ENCODE measurements at places on chromosomes 7 and 10.

- DNase-seq, result no peak
Observed at GRCh38 chr7:26531926-26532325, 240.3 kb downstream of the SNX10 start.

DNA sequence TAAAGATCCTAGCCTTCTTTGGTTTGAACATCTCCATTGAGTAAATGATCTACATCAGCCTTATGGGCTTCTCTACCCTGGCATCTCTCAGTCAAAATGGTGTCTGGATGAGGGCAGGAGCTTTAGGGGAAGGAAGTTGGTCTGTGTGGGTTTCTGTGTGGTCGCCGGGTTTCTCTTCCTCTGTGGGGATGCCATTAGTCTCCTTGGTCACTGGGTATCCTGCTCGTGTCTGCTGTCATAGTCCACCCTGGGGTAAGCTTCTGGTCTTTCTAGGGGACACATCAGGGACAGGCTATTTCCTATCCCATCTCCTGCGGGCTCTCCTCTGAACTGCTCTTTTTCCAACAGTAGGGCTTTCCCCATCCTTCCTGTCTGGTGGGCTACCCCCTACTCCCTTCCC is 150.3 kb upstream of the NPY start:
- no peak for DNase-seq

- no peak for DNase-seq
Observed at GRCh38 chr10:79009145-79009544, 59.6 kb upstream of the ZMIZ1 start.

- no peak for DNase-seq
Observed at GRCh38 chr7:157522189-157522588, 185.4 kb downstream of the DNAJB6 start.

GRCh38 chr7:45033261-45033930 is 33.4 kb downstream of the CCM2 start:
- no peak for DNase-seq

DNA sequence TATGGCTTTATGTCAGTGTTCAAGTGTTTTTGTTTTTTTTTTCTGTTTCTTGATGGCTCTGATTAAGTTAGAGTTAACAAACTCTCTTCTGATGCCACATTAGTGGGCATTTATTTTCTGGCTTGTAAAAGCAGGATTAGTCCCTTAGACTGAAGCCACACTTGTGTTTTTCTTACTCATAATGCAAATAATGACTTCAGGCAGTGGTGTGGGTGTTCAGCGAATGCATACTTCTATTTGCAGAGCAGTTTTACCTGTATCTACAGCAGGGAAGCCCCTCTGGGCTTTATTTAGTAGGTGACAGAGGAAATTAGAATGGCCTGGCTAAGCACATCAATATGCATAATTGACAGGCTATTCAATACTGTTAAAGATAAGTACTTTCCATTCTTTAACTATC is 79.9 kb downstream of the CNNM2 start:
- DNase-seq, result no peak

DNA sequence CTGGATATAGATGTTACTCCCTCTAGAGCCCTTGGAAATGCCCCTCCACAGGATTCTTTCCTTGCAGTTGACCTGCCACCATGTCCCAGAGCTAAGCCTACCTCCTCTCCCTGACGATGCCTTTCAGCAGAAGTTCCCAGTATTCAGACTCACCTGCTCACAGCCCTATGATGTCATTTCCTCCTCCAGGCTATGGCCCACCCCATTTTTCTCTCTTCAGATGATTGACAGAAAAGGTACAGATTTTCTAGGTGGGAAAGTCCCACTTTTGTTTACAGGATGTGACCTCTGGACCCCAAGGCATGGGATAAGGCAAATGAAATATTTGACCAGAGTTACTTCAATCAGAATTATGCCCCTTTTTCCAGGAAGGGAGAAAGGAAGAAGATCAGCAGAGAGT is 280.2 kb upstream of the PHYHIPL start:
- no peak for DNase-seq

DNA sequence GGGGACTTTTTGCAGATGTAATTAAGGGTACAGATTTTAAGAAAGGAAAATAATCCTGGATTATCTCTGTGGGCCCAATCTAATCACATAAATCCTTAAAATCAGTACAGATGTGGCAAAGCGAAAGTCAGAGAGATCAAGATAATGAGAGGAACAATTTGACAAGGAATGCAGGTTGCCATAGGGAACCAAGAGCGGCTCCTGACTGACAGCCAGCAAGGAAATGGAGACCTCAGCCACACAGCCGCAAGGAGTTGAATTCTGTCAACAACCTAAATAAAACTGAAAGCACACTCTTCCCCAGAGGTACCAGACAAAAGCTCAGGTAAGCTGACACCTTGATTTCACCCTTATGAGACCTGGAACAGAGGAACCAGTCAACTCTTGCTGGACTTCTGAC is 3.4 kb upstream of the PNPLA8 start:
- no peak for DNase-seq

- DNase-seq, result no peak
Observed at GRCh38 chr10:127364034-127364433, 167.6 kb upstream of the INSYN2A start.

- DNase-seq, result no peak
Observed at GRCh38 chr7:47186316-47186715, 395.6 kb downstream of the TNS3 start.

GRCh38 chr7:19869979-19870378 is 96.6 kb upstream of the TMEM196 start:
- DNase-seq, result no peak

DNA sequence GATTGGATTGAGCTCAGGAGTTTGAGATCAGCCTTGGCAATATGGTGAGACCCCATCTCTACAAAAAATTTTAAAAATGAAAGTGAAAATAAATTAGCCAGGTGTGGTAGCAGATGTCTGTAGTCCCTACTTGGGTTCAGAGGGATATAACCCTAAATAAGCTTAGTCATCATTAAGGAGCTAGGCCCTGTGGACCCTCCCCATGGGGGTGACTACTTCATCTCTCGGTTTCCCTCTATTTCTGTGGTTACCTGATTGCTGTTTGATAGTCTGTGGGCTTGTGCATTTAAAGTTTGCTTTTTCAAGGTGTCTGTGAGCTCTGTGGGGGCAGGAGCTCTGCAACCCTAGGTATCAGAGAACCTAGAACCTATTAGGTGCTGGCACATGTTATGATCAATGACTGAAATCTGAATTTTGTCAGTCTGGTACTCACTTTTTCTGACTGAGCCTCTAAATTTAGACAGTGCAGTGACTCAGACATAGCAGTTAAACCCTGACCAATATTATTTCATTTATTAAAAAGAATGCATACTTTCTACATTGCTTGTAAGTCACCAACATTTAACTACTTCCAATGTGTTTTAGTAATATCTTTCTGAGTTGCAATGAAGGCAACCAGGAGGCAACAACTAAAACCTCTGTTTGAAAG is 8.1 kb upstream of the CUZD1 start:
- no peak for DNase-seq

GRCh38 chr7:64993901-64994300 is 3.1 kb upstream of the ZNF117 start:
- no peak for DNase-seq

GRCh38 chr7:55538538-55538937 is 33.8 kb downstream of the VOPP1 start:
- no peak for DNase-seq
